ENCODE measurements at places on chromosomes 16 and 17. TPM values are rescaled to one million over a fixed set of nuclear protein-coding genes. Genes with fewer than 3 reads are reported as not detected.
A peak's percentile ranks its signal among the peaks of the same experiment; 100 is the strongest.

PRR15L gene
- 0.10 TPM for total RNA-seq

CD79B gene
- total RNA-seq: 2.6 TPM

DNA sequence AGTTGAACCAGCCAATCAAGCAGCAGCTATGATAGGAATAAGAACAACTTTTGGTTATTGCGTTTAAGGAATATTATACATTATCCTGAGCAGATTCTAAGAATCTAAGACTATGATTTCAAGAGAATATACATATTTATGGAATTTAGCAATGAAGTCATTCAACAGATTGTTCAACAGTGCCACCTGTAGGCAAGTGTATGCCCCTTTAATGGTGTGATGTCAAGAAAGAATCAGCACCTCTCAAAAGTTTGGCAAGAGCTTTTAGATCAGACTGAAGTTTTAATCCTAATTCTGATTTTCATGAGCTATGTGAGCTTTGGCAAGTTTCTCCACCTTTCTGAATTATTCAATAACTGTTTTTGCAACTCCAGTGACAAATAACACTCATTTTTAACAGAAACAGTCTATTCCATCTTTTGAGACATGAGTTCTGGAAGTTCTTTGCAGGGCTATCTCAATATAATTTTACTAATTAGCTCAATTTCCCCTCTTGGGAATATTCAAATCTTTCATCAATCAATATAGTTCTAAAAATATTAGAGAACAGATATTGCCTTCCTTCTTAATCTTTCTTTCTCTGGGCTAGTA, 474.3 kb upstream of the TOM1L1 start:
- DNase-seq: peak; percentile 25

POLG2 gene
- total RNA-seq: 42.3 TPM

- no peak for DNase-seq
Observed at GRCh38 chr17:29674281-29674680, 51.6 kb upstream of the CORO6 start.

DNA sequence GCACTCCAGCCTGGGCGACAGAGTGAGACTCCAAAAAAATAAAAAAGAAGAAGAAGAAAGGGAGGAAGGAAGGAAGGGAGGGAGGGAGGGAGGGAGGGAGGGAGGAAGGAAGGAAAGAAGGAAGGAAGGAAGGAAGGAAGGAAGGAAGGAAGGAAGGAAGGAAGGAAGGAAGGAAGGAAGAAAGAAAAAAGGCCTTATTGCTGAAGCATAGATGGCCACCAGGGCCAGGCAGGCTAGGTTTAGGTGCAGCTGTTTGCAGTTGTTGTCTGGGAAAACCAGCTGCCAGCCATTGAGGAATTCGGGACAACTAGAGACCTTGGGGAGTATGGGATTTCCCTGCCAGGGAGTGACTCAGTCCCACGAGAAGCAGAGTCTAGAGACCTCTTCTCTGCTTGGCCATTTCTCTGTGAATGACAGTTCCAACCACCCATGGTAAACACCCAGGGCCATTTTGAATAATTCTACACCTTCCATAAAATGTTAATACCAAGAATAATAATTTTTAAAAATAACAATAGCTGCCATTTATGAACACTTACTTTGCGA, 31.0 kb downstream of the SCNN1B start:
- no peak for DNase-seq

FLYWCH1 gene
- total RNA-seq: 22.7 TPM

CIITA gene
- not detected for total RNA-seq

DNA sequence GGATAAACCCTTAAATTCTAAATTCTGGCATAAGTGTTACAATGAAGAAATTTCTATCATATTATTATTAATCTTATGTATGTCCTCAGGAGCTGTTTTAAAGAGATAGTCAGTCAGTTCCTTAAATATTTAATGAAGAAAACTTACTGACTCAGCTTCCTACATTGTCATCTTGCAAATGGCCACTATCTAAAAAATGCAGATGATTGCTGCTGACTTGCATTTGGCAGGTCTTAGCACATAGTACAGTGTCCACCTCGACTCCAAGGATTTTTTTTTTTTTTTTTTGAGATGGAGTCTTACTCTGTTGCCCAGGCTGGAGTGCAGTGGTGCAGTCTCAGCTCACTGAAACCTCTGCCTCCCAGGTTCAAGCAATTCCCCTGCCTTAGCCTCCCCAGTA, 55.1 kb upstream of the CORO6 start:
- no peak for DNase-seq

KIF2B gene
- not detected for total RNA-seq

All from H7 (cell line).